Stimulated activated CD4-positive, alpha-beta T cell treated with anti-CD3 and anti-CD28 coated beads, TNF-alpha, amount 100 ng/mL, for 4 hours (primary cell): ENCODE measurements at places on chromosomes 4 and X.

- DNase-seq = no peak
Observed at GRCh38 chr4:95466791-95467190, 82.0 kb downstream of the UNC5C start.

DNA sequence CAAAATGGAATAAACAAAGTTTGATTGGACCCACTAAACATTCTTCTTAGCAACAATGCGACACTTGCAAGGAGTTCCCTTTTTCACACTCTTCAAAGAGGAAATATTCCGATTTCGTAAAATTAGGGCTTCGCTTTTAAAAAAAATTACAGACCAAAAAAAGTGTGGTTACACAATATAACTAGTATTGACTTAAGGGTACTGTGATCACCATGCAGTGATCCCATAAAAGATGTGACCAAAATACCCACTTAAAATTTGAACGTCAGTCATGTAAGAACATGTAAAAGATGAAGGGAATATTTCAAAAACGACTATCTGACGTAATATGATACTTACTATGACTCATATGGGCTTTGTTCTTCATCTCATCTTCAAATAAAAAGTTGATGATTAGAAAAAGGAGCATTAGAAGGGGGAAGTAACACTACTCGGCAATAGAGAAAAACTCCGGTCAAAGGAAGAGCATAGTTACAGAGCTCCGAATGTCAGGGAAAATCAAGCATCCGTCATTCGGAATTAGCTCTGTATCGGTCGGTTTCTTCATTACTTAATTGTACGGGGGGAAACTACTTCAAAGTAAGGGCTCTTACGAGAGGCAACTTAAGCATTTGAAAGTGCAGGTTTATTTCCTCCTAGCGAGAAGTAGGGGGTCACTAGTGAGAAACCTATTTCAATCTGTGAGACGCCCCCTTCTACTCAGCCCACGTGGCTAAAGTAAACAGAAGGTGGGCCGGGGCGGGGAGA is 1.3 kb upstream of the TET2 start:
- DNase-seq = no peak

- no peak for DNase-seq
Observed at GRCh38 chr4:96347582-96347981, 507.7 kb downstream of the PDHA2 start.

GRCh38 chr4:124749421-124749820 is 36.9 kb upstream of the ANKRD50 start:
- no peak for DNase-seq

DNA sequence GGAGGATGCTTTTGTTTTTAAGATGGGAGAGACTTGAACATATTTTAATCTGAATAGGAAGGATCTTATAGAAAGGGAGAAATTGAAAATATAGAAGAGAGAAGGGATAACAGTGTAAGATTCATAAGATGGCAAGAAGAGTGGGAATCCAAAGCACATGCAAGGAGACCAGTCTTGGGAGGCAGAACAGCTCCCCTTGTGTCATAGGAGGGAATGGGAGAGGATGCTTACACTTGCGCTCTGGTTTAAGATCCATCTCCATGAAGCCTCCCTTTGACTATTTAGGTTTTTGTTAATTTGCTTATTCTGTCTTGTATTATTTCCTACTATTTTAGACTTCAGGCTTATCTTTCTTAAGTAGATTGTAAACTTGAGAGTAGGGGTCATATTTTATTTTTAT is 42.7 kb downstream of the KIF4A start:
- DNase-seq = no peak

DNA sequence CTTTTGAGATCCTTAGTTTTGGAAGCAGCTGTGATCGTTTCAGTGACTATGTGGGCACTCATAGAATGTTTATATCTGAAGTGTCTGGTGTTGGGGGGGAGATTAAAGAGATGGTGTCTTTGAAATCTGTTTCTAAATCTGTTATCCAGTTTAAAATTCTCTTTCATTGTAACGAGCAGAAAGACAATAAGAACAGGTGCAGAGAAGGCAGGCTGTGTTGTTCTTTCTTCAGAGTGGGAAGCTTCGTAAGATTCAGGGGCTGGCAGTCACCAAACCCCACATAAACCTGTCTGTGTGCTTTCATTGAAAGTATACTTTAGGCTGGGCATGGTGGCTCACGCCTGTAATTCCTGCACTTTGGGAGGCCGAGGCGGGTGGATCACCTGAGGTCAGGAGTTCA is 16.3 kb upstream of the DHRSX start:
- no peak for DNase-seq

GRCh38 chr4:129515356-129515755 is 419.4 kb downstream of the C4orf33 start:
- no peak for DNase-seq

- no peak for DNase-seq
Observed at GRCh38 chr4:7002336-7002735, 40.8 kb upstream of the TADA2B start.

DNA sequence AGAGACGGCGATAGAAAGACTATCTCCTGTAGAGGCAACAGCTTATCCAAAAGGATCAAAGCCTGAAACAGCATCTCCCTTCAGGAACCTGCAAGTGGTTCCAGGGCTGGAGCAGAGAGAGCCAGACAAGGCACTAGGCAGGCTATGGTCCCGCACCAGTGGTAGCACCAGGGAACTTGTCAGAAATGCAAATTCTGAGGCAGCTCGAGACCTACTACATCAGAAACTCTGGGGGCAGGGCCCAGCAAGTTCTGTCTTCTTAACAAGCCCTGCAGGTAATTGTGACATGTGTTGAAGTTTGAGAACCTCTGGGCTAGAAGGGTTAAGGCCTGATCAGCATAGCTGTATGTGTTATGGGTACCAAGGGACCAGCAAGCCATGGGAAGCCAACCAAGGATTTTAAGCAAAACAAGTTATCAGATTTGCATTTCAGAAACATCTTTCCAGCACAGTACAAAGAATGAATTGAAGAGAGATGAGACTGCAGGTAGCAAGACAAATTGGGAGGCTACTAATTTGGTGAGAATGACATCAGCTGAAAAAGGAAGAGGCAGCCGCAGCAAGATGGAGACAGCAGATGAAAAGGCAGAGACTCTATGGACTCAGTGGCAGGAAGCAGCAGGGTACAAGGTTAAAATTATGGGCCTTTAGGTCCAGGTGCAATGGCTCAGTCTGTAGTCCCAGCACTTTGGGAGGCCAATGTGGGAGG is 139.7 kb downstream of the TSPAN5 start:
- no peak for DNase-seq

DNA sequence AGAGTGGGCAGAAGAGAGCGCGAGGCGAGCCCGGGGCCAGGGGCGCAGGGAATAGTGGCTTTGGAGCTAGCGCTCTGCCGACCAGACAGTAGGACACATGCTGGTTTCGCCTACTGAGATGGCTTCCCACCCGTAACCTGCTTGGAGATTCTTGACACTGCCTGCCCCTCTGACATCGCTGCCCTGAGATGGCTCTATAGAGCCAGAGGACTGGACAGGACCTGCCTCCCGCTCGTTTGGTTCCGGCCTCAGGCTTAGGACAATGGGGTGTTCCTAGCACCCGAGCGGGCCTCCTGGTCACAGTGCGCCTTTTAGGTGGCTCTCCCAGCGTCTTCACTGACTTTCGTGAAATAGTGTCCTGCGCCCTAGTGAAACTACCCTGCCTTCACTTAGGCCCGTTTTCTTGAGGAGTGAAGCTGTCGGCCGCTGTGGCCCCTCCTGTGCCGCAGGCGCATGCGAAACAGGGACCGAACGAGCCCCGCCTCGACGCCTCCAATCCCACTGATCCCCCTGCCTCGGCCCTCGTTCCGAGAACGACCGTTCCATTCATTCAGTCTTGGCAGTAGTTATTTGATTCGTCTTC is 608 bp downstream of the TAF1 start:
- DNase-seq = peak; percentile 3

DNA sequence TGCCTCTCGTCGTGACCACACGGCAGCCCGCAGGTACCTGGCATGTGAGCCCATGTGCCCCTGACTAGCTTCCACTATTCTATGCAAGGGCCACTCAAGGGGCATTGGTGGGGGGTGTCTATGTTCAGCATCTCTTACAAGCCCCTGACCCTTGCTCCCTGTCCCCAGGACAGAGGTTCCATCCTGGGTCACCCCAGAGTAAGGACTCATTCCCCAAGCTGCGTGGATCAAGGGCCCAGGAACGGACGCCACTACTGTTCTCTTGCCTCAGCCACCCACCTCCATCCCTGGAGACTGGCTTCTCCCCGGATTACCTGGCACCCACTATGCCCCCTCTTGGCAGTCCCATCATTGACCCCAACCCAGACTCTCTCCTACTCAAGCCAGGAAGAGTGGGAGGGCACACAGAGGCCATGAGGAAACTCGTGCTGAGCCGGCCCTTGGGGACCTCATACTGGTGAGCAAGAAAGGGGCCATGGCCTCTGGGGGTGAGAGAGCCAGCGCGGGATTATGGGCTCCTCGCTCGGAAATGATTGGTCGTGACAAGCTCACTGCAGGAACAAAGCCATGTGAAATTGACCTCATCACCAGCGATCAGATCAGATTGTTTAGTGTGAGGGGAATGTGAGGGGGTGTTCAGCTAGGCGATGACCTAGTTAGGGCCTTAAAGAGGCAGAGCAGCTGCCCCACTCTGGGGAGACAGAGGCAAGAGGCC is 50.1 kb upstream of the PJA1 start:
- DNase-seq = no peak

GRCh38 chr4:3791910-3792542 is 25.8 kb downstream of the ADRA2C start:
- no peak for DNase-seq

GRCh38 chr4:105469736-105470135 is 4.1 kb downstream of the PPA2 start:
- no peak for DNase-seq

GRCh38 chr4:168618577-168619265 is 121.9 kb downstream of the PALLD start:
- no peak for DNase-seq

GRCh38 chrX:151816934-151817333 is 82.4 kb downstream of the CNGA2 start:
- no peak for DNase-seq

DNA sequence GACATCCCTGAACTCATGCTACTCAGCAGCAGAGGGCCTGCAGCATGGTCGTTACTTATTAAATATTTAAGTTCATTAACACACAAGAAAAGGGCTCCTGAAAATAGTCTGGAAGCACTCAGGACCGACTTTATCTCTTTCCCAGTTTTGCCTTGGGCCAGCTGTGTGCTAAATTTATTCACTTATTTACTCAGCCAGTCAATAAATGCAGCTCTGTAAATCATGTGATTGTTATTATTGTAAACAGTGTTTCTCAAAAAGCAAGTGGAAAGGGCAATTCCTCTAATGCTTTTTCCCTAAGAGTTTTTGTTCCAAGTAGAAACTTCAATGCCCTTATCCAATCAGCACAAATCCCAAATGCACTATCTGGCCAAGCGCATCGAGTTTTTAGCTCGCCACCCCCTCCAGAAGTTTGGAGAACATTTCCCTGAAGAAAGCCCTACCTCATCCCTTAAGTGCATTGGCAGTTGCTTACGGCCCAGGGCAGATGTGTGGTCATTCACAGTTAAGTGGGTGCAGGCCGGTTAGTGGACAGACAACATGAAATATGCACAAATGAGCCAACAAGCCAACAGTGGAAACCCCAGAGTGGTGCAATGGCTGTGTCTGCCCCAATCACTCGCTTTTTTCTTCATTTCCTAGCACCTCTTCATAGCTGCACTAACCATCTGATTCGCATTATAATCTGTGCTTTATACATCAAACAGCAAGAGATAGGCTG is 125.8 kb downstream of the SMIM20 start:
- no peak for DNase-seq

DNA sequence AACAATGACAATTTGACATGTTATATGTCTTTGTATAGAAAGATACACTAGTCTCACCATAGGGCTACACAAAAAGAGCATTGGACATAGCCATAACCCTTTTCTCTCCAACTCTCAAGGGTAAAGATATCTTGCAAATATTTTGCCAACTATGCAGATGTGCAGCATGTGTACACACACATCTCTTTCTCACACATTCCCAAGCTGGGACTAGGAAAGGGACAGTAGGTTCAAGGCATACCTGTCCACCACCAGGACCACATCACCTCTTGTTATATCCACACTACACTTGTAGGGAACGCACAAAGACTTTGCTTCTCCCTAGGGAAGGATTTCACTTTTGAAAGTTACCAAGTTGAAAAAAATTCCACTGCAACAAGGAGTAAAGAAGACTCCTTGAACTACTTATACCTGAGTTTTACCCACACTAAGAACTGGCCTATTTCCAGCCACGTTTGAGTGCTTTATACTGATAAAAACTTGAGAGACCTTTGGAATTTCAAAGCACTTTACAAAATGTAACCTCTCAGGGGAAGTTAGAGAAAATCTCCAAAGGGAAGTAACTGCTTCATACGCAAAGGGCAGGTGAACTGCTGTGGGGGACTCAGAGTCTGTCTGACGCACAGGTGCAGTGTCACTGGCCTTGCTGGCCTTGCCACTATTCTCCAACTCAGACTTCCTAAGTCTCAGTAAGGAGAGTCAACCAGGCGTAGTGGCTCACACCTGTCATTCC is 36.9 kb downstream of the NR3C2 start:
- no peak for DNase-seq

- DNase-seq = no peak
Observed at GRCh38 chr4:149518471-149518870, 297.2 kb downstream of the IQCM start.

DNA sequence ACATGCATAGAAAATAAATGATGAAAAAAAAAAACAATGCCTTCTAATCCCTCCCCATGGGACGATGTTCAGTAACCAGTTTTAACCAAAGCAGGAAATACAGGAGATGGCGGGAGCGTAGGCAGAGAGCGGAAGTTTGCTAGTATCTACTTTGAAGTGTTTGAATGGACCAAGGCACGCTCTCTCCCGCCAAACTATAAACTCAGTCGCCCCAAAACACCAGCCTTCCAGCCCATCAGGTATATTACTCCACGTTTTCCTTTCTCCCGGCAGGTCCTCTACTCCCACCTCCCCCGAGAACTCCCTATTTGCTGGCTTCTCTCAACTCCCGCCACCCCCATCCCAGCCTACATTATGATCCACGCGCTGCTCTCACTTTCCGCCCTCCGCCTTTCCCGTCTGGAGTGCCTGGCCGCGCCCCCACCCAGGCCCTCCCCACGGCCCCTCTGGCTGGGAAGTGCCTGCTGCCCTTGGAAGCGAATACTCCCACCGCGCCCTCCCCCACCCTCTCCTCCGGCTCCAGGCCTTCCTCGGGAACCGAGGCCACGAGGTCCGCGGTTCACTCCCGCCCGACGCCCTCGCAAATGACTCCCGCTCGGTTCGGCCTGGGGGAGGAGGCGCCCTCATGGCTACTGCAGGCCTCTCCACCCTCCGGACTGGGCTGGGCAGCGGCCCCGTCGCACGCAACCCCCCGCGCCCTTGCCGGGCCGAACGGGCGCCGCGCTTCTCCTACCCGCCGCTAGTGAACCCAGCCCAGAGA is 723 bp downstream of the DHX15 start:
- DNase-seq = peak; percentile 18

DNA sequence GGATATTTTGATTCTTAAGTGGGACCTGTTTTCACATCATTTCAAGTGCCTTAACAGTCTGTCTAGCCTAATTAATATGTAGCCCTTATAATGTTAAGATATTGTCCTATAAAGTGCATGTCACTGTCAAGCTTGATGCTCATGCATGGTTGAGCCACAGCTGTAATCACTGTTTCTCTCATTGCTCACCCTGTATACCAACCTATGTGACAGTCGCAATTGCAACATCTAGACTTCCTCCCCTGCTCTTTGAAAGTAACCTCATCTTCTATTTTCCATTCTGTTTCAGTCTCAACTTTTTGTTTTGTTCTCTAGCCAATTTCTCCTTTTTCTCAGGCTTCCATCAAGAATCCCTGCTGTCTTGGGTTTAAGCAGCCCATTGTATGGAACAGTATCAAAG is 24.4 kb upstream of the MSL3 start:
- no peak for DNase-seq

- DNase-seq = no peak
Observed at GRCh38 chrX:150063138-150063518, 124.8 kb upstream of the EOLA2 start.
